ENCODE measurements at places on chromosomes 16 and 17. TPM values are rescaled to one million over a fixed set of nuclear protein-coding genes. Genes with fewer than 3 reads are reported as not detected.

DNA sequence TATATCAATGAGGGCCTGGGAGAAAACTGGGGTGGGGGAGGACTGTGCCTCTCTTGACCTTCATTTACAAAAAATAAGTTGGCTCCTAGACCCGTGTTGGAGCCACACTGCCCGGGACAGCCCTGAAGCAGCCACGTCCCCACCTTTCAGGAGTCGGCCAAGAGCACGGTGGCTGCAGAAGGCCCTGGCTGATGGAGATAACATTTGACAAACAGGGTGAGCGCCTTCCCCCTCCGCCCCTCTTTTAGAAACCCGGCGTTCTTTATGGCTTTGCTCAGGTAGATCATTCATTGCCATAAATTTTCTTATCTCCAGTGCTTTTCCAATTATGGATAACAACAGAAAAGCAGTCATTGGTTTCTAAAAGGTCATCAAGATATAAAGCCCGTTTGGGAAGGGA is 398.1 kb upstream of the TNRC6C start:
- DNase-seq, result no peak

DCXR gene
- 87.6 TPM for total RNA-seq

MAFG gene
- 24.1 TPM for total RNA-seq

- peak; percentile 60 for DNase-seq
Observed at GRCh38 chr17:61411261-61412142, 11.9 kb downstream of the TBX2 start.
